ENCODE measurements at places on chromosomes 4 and X. TPM values are rescaled to one million over a fixed set of nuclear protein-coding genes. Genes with fewer than 3 reads are reported as not detected.
A peak's percentile ranks its signal among the peaks of the same experiment; 100 is the strongest.

Gene POU3F4
- not detected for polyA plus RNA-seq

Gene ZFP92
- polyA plus RNA-seq: 0.23 TPM

GRCh38 chr4:84022564-84022963 lies 476.5 kb downstream of the NKX6-1 start:
- DNase-seq: no peak

Gene ASB5
- polyA plus RNA-seq: 0.28 TPM

GRCh38 chrX:42748067-42748850 lies 29.7 kb downstream of the PPP1R2C start:
- DNase-seq: no peak

DNA sequence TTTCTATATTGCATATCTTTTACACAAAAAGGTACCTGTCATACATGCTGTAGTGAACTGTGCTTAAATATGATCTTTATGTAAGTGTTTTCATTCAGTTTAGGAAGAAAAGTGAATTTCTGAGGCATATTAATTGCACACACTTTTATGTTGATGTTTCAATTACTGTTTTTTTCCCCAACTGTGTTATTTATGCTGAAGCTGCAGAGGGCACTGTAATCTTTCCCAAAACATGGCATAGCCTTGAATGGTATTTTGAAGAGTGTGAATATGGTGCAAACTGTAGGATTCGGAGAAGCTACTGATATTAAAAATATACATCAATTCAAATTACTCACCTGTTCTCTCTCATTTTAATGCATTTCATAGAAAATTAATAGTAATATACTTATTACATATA lies 6.0 kb upstream of the CENPE start:
- DNase-seq: no peak

DNA sequence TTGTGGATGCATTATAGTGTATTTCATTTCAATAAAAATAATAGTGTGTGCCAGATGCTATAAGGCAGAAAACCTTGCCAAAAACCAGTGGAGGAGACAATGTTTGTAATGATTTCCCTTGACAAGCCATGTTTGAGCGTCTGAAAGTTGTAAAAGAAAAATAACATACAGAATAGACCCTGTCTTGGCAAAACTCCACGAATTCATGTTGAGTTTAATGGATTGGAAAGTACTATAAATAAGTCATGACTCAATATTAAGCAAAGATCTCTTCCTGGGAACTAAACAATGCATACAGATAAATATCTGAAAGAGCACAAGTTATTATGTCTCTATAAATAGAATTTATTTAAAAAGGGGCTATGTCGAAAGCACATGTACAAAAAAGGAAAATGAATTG lies 543.5 kb downstream of the GABRG1 start:
- no peak for DNase-seq

GRCh38 chr4:14865804-14866203 lies 136.5 kb upstream of the CPEB2 start:
- DNase-seq: no peak

DNA sequence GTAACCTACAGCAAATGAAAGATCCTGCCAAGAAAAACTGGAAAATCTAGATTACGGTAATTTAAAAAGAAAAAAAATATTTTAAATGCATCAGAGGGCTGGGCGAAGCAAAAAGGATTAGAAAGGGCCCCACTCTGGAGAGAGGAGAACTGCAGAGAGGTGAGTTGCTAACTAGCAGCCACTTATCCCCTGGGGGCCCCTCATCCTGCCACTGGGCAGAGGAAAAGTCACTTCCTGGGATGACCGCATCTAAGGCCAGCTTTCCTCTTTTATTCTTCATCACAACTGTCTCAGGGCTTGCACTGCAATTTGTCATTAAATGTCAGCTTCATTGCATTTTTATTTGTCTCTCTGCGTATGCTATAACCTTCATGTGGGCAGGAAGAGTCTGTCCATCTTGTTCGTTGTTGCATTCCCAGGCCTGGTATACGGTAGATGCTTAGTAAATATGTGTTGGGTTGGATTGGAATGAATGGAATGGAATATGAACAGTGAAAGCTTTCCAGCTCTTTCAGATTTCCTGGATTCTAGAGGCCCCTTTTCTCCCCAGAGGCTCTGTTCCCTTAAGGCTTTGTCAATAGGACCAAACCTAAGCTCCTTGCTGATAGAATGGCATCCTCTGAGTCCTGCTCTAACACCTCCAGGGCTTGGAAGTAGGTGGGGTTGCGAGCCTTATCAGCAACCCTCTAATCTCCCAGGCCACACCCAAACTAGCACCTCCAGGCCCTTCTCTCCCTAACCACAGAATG lies 58.9 kb downstream of the TLR10 start:
- DNase-seq: no peak

GRCh38 chrX:112085149-112085548 lies 2.6 kb upstream of the TRPC5 start:
- no peak for DNase-seq

- no peak for DNase-seq
Measured at GRCh38 chr4:106679063-106679462, 310.5 kb upstream of the GIMD1 start.

Gene SPATA4
- polyA plus RNA-seq: not detected

DNA sequence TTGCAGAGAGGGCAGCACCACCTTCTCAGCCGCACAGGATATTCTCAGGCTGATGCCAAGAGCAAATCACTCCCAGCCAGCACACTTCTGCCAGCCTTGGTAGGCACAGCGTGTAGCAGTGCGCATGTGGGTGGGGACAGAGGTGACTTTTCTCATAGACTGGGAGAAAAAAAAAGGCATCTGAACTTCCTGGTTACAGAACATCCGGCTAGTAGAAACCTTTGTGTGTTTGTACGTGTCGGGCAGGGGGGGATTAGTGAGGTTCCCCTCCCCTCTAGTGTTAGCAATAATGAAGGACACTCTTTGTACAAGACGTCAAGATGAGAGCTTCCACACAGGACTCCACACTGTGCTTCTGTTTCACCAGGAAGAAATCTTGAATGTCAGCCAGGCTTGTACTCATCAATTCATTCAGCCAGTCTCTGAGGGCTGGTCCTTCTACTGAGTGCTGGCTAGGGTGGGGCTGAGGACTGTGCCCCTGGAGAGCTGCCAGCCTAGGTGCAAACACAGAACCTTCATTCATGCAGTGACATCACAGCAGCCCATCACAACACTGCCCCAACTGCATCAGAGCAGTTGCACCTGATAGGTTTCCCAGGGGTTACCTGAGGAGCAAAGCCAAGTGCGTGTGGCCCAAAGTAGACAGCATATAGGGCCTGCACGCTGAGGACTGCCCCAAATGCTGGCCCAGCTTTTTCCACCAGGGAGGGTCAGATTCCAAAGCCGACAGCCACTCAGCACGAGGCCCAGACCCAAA lies 34.7 kb downstream of the SLC25A5 start:
- peak; percentile 57 for DNase-seq

GRCh38 chr4:2194496-2194895 lies 47.4 kb downstream of the HAUS3 start:
- DNase-seq: no peak

Gene APLN
- 0.08 TPM for polyA plus RNA-seq

Gene TASL
- polyA plus RNA-seq: 4.5 TPM

GRCh38 chr4:26299254-26299882 lies 21.4 kb upstream of the RBPJ start:
- no peak for DNase-seq

Gene VSIG4
- 20.6 TPM for polyA plus RNA-seq

DNA sequence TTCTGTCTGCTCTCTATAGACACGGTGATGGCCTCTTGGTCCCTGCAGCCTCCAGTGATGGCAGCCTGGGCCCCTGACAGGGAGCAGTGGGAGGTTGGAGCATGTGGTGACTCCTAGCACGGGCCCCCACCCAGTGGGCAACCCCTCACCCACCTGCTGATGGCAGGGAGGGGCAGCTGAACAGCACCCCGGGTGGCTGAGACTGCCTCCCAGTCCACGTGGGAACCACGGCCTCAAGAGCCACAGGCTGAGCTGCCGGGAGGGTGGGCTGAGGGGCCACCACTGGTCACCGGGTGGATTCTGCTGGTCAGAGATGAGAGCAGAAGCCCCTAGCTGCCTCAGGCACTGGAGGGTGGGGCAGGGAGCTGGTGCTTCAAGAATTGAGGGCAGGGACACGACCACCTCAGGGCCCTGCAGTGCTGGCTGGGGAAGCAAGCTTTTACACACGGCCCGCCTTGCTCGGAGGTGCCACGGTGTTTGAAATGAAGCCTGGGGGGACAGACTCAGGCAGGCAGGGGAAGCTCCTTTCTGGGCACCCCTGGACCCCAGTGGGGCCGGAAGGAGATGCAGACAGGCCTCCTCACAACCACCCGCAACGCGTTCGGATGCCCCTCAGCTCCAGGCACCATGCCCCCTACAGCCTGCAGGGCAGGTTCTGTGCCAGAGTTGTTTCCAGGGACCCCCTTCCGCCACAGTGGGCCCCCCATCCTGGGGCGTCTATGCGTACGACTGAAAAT lies 6.3 kb upstream of the HAUS3 start:
- no peak for DNase-seq

Gene NAP1L3
- polyA plus RNA-seq: 10.9 TPM

DNA sequence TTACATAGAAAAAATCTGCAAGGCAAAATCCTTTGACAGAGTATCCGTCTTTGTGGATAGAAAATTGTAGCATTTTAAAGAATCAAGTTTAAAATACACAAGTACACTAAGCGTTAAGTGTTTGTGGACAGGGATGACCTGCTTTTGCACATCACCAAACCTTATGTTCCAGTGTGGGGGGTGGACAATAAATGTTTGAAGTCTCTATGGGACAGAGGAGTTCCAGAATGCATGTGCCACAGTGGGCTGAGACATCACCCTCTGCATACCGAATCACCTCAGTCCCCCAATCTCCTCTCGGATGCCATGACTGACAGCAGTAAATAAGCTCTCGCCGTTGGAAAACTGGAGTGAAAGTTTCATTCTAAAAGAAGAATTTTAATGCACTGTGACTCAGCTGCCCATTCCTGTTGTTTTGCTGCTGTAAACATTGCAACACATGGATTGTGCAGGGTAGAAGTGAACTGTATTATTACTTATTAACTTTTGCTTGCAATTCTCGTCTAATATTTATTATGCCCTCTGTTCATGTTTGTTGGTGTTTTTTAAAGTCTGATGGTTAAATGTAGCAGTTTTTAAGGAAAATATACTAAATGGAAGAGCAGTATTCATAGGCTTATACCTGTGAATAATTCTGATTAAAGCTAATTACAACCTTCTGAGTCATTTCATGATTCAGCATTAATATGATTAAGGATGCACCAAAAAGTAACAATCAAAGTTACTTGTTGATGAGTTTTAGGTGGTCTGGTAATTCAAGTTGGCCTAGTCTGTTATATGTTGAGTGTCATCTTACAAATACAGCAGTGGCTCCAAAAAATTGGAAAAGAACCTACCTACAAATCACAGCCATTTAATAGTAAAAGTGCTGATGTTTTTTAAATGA lies 24.0 kb downstream of the CDKN2AIP start:
- DNase-seq: no peak

GRCh38 chr4:173091362-173091761 lies 77.2 kb upstream of the GALNT7 start:
- no peak for DNase-seq

GRCh38 chrX:13283512-13283911 lies 36.3 kb downstream of the ATXN3L start:
- no peak for DNase-seq

Gene DAPP1
- 4.3 TPM for polyA plus RNA-seq

DNA sequence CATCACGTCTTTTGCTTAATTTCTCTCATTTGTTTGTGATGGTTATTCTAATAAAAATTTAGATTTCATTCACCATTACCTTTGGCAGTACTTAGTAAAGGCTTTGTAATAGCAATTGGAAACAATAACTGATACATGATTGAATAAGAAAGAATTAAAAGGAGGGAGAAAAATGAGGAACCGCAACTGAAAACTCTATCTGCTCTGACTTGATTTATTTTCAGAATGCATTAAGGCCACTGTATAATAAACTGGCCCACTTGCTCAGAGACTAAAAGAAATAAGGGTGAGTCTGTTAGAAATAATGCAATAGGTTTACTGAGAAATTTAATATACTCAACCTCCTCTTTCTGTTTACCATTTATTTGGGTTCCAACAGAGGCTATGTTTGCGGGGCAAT lies 351.5 kb downstream of the TMA16 start:
- no peak for DNase-seq

DNA sequence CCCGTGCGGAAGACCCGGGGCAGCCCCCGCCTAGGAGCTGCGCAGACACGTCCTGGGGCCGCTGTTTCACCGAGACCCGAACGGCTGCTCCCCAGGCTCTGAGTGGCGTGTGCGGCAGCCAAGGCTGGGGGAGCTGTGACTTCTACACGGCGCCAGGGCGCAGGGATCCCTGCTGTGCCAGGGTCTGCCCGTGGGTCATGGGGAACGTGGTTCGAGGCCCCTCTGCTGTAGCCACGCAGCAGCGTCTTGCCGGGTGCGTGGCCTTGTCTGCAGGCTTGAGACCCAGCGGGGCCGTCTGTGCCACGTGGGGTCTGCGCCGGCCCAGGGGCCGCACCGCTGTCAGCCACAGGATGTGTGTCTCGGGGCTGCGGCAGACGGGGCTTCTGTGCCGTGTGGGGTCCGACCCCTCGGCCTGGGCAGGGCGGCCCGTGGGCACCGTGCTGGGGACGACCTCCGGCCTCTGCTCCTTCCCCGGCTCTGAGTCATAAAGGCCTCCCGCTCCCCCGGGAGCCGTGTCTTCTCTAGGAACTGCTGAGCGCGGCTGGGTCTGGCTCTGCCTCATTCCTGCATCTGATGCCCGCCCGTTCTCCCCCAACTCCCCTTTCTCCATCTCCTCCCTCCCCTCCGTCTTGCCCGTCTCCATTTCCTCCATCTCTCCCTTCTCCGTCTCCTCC lies 12.7 kb upstream of the GTPBP6 start:
- DNase-seq: peak; percentile 48

Gene GSX2
- not detected for polyA plus RNA-seq

GRCh38 chr4:163731071-163731470 lies 236.6 kb downstream of the TMA16 start:
- no peak for DNase-seq

DNA sequence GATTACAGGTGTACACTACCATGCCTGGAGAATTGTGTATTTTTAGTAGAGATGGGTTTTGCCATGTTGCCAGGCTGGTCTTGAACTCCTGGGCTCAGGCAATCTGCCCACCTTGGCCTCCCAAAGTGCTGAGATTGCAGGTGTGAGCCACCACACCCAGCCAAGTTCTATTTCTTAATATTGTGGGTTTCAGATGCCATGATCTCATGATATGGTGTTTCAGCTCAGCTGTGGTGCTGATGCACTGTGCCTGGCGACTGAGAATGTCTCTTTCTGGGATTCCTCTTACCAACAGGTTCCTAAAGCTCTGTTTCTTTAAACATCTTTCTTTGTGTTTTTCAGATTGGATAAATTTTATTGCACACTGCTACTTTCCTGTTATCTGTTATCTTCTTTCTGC lies 17.3 kb upstream of the NDUFC1 start:
- peak; percentile 43 for DNase-seq

DNA sequence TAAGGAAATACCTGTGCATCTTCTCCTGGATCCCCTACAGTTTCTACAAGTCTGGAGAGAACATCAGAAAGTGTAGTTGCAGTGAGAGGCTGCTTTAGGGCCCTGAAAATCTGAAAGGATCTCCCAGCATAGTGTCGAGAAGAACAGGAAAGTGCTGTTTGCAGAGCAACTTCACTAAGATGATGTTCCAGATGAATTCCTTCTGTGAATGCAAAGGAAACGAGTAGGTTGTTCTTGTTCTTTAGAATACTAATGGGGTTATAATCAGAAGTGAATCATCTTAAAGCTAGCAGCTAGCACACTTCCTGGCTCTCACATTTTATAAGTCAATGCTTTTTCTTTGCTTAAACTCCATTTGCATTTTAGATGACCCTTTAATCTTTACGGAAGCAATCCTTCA lies 53.7 kb downstream of the ZAR1 start:
- no peak for DNase-seq

All from aorta (tissue), 5 donors.